ENCODE measurements at places on chromosomes 1 and 21.

DNA sequence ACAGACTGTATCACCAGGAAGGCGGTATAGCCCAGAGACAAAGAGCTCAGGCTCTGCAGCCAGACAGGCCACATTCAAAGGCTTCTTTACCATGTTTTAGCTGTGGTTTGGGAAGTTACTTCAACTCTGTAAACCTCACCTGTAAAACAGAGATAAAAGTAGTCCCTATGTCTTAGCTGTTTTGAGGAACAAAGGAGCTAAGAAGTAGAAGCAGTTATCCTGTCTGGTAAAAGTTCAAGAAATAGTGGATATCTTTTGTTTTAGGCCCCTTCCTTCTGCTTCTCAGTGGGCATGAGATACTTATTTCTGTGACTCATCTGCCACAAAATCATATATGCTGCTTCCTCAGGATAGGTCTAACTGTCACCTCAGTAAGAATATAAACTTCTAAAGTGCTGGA, 6.5 kb downstream of the CD34 start:
- DNase-seq: no peak

GRCh38 chr1:183832459-183832858, 27.5 kb downstream of the RGL1 start:
- DNase-seq: no peak

DNA sequence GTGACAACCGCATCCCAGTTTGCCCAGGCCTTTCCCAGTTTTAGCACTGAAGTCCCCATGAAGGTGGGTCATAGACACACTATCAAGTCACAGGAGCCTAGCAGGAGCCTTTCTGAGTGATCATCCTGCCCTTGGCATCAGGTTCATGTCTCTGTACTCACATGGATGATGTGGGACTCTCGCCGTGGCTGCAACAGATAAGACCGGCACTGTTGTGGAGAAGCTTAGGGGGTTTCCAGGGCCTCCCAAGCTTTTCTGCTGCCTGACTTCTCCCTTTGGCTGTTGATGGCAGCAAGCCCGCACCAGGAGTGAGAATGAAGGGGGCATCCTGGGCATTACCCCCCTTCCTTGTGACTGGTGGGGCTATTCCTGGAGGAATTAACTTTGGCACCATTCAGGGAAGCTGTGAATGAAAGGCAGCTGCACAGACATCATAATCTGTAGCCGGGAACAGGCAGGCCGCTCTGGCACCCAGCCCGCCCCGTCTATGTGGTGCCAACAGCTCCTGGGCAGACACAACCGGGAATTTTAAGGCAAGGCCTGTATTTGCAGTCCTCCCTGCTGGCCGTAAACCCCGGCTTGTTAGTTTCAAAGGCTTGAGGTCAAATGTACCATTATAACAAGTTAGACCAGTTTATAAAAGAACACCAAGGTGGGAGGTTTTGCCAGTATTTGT, 148.6 kb downstream of the HUNK start:
- DNase-seq: no peak

- DNase-seq: no peak
These were observed 1.2 kb downstream of the S100A10 start for GRCh38 chr1:151992303-151993083.

DNA sequence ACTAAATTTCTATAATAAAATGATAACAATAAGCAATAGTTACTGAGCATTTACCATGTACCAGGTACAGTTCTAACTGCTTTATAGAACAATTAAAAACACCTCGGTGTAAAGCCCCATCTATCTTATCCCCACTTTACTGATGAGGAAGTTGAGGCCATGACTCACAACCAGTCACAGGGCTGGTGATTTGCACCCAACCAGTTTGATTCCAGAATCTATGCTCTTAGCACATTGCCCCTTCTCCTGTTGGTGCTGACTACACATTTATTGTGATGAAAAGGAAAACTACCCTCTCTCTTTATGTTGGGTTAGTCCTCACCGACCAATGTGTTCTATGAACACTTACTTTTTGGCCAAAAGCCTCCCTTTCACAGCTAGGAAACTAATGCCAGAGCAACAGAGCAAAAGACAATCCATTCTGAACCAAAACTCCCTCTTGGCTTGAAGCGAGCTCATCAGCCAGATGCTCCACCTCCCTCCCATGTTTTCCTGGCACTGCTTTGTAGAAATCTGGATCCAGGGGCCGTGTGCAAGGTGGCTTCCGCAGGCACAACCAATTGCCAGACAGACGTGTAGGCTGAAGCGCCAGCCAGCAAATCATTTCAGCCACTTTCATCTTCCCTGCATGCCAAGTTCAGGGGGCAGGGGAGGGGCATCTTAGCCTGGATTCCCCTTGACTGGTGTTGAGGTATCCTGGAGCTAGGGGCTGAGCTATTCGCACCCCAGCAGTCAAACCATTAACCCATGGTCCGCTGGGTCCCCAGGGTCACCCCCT, 32.0 kb upstream of the SLC30A1 start:
- DNase-seq: peak; percentile 51

DNA sequence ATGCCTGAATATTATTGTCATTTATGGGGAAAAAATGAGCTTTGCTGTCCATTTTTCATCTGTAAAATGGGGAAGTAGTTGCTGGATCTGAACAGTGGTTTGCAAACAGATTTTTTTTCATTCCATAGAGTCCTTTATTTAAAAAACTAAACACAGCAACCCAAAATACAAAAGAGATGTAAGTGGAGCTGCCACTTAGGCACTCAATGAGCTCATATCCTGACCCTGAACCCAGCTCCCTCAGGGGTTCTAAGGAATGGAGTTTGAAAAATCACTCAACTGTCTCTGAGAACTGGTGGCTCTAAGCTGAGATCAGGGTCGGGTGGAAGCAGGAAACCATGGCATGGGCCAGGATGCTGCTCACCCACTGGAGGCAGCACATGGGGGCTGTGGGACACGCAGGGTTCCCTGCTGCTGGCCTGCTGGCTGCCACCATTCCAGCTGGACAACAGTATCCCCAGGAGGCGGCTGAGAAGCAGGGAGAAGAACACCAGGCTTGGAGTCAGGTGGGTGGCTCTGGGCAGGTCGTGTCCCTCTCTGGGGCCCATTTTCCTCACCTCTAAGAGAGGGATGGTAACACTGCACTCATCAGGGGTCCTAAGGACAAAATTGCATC, 9.6 kb upstream of the ECE1 start:
- DNase-seq: no peak

DNA sequence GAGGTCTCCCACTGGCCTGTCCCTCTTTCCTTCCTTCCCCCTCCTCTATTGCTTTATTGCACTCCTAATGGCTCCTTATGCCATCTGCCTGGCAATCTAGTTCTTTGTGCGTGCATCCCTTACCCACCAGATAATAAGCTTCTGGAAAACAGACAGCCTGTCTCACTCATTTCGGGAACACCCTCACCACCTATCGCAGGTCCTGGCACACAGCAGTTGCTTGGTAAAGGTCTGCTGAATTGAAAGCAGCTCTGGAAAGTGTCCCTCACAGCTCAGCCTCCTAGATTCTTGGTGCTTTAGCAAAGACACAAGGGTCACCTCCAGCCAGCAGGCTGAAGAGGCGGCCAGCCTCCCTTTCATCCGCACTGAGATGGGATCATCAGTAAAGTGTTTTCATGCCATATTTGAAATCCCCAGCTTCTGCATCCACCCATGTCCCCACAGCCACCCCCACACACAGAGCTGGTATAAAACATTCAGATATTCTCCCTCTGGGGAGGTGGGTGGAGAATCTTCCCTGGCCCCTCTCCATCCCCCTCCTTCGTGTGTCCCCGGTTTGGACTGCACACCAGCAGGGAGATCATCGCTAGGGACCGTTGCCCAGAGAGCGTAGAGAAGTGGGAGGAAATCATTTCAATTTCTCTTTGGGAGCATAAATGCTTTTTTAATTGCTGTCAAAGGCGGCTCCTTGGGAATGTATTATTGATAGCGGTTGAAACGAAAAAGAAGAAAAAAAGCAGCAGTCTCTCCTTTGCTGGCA, 29.1 kb upstream of the ATP2B4 start:
- no peak for DNase-seq

DNA sequence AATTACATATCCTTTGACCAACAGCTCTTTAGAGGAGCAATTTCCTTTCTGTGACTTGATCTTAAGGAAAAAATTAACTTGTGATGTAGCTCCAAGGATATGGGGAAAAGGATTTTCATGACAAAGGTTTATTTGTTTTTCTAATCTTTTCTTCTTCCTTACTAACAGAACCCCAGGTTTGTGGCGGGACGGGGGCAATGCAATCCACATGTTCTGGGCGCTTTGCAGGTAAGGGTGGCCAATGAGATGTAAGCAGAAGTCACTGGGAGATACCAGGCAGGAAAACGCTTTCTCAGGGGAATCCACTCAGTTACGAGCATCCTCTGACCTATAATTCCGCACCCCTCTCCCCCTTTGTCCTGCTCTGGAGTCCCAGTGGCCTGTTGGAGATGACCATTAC, 122.0 kb downstream of the MRPS6 start:
- no peak for DNase-seq

DNA sequence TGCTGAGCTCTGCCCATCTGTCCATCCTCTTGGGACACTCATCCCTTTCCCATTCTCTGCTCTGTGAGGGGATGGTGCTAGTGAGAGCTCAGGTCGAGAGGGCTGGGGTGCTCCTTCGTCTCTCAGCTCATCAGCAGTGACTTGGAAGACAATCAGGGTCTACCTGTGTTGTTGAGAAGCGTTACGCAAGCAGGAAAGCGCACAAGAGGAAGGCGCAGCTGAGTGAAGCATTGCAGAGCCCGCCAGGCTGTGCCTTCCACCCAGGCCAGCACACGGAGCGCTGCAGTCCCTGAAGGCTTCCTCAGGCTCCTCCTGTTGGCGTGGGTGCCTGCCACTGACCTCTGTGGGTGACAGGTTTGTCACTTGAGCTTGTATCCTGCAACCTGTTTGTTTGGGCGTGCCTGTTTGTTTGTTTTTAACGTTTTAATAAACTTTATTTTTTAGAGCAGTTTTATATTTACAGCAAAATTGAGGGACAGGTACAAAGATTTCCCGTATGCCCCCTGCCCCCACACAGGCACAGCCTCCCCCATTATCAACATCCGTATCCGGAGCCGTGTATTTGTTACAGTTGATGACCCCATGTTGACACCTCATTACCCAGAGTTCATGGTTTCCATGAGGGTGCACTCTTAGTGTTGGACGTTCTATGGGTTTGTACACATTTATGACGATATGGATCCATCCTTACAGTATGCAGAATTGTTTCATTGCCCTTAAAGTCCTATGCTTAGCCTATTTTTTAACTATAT, 36.7 kb downstream of the ADARB1 start:
- peak; percentile 73 for DNase-seq

DNA sequence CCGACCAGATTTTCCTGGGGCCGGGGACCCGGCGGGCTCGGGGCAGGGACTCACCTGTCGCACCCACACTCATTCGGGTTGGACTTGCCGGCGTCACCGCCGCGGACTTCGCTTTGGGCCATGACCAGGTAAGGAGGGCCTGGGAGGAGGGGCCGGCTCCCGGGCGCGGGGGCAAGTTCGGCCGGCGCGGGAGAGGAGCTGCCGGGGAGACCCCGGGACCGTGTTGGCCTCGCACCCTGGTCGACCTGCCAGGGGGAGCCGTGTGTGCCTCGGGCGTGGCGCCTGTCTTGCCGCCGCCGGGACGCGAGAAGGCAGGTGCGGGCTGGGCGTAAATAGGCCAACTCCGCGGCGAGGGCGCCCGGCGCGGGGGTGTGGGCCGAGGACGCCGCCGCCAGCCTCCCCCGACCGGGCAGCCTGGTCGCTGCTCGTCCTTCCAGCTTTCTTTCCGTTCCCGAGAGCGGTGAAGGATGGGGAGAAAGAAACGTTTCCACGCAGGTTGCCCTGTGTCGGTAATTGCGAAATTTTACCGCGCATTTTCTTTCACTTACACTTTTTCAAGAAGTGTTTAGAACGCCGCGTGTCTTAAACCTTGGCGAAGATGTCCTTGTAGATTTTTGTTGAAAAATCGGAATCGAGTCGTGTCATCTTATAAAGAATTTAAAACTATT, 558 bp downstream of the USP1 start:
- DNase-seq: no peak

GRCh38 chr1:58047265-58047858, 499.2 kb downstream of the OMA1 start:
- peak; percentile 23 for DNase-seq

GRCh38 chr1:110490791-110491451, 28.1 kb downstream of the KCNA10 start:
- DNase-seq: no peak

DNA sequence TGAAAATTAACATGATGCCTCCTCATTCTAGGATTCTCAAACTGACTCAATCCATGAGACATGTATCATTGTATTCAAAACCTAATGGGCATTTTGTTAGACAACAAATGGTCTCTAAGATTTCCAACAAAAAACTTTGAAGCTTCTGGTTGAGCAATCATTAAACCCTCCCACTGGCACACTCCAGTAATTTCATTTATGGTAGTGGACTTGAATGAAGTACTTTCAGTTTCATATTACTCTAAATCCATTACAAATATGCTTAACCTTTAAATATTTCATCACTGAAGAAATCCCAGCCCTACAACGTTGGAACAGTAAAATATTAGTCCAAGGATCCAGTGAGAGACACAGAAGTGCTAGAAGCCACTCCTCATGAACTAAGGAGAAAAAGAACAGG, 43.5 kb downstream of the GBP6 start:
- DNase-seq: no peak

DNA sequence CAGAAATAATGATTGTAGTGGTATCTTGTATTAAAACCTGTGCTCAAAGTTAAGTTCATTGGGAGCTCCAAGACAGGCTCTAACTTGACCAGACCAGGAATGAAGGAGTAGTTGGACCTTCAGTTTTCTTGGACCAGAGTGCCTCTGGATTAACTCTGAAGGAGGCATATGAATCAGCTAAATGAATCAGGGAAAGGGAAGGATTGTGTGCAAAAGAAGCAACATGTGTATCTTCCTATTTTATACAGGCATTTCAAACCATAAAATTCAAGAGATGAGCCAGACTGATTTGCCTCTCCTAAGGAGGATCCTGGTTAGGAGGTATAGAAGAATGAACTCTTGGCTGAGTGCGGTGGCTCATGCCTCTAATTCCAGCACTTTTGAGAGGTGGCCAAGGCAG, 71.4 kb downstream of the CC2D1B start:
- no peak for DNase-seq

- no peak for DNase-seq
These were observed 392.5 kb upstream of the ZRANB2 start for GRCh38 chr1:71473331-71473730.

DNA sequence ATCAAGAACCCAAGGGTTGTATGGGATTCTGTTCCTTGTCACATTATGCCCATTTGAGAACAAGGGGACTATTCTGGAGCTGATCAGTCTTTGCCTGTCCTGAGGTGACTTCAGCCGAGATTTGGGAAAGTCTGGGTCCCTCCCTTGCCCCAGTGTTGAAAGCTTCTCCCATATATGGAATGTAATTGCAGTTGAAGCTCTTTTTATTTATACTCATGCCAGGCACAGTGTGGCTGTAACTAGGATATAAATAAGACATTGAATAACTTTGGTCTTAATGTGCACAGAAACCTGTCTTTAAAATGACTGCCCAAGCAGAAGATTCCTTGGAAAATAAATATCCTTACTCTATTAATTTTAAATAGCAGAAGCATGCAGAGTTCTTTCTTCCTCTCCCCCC, 15.2 kb downstream of the AKNAD1 start:
- no peak for DNase-seq

- no peak for DNase-seq
These were observed 51.0 kb downstream of the NME7 start for GRCh38 chr1:169316556-169316955.
